Urinary bladder (tissue), 4 donors: ENCODE measurements at places on chromosomes 6 and 20. TPM values are rescaled to one million over a fixed set of nuclear protein-coding genes. Genes with fewer than 3 reads are reported as not detected.

- DNase-seq, result no peak
These were observed 494.6 kb downstream of the RFPL4B start for GRCh38 chr6:112841553-112842329.

DNA sequence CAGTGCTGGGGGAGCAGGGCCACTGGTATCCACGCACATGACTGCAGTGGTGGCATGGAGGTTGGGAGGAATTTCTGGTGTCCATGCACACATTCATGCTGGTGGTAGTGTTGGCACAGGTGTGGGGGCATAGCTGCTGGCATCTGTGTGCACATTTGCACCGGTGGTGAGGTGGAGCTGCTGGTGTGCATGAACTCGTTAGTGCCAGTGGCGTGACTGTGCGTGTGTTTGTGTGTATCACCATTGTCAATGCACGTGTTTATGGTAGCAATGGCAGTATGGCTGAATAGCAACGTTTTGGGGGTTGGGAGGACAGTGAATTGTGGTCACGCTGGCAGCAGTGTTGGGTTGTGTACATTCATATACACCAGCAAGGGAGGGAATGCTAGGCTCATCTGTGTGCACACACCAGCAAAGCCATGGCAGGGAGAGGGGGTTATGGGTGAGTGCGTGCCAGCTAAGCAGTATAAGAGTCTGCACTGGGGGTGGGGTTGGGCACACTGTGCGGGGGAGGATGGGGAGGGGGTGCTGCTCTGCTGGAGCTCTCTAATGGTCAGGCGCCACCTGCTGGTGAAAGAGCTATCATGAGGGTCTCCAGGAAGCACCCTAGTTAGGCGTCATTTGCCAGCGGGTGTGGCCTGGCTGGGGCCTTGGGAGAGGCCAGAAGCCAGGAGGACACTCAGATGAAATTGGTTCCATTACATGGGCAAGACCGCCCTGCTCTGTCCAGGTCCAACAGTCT, 626.1 kb upstream of the ID4 start:
- no peak for DNase-seq

DNA sequence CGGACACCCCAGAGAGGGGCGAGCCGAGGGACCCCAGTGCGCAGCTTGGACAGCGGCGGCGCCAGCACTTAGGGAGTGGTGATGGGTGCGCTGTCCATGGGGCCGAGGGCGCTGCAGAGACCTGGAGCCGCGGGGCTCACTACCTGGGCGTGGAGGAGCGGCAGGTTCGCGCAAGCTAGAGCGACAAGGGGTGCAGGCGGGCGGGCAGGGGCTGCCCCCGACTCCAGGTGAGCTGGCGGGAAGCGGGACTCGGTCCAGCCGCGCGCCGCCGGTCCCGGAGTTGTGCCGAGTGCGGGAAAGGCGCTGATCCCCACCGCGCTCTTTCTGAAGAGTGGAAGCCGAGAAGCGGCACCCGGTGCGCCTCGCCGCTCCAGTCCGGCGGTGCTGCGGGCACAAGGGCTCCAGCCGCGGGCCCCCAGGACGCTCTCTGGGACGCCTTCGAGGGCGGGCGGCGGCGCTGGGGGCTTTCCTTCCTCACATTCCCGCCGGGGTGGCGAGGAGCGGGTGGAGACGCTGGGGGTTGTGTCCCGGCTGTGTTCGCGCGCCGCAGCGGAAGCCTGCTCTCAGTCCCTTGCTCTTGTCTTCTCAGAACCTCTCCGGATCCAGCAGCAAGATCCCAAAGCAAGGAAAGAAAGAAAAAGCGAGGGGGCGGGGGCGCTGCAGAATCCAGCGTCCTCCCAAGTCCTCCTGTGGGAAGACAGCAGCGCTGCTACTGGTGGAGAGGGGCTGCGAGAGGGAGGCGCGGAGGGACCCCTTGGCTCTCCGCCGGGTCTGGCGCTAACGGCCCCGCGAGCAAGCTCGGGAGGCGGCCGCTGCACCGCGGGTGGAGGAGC, at the start of gene B3GAT2:
Gene B3GAT2, minus strand, starts transcription at position 610 of the 833 bp plus-strand sequence. CDS start 631 bp downstream, outside the sequence.
- DNase-seq, result peak; percentile 15

- DNase-seq, result no peak
These were observed 99.3 kb upstream of the ARMC2 start for GRCh38 chr6:108748959-108749358.

- no peak for DNase-seq
These were observed 5.7 kb downstream of the BCL2L1 start for GRCh38 chr20:31716818-31717477.

- DNase-seq, result peak; percentile 2
These were observed 8.4 kb downstream of the OR2H2 start for GRCh38 chr6:29593199-29593855.

GRCh38 chr6:165321555-165322145, 12.2 kb upstream of the C6orf118 start:
- DNase-seq, result no peak

DNA sequence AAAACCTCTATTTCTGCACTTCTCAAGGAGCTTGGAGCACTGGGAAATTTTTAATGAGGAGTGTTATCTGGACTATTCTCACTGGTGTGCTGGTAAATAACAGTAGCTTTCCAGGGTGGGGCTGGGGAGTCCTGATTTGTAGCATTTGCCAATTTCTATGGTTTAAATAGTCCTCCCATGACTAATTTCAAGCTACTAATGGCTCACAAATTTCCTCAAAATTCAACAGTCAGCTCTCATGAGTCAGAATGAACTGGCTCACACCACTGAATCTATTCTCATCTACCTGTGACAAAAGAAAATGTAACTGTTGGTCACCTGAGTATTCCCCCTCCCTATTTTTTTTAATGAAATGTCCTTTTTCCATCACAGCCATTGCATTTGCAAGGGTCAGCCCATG, 449.6 kb downstream of the KIF16B start:
- no peak for DNase-seq

DNA sequence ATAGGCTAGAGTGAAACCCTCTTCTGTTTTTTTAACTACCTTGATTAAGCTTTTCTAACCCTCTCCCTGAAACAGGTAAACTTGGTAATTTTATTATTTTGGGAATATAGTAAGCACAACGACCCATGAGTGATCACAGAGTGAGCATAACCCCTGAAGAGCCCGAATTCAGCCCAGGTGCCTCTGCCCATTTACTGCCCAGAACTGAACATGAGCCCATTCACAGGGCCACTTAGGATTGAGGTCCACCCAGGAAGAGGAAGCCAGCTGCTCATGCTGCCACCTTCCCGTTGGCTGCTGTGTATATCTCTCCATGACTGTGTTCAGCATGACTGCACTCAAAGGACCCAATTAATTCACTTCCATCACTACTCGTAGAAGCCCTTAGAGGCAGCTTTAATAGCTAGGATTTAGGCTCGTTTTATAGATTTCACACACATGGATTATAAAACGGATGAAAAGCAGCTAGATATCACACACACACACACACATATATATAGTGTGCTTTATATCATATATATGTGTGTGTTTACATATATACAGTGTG, 8.3 kb upstream of the PDE10A start:
- no peak for DNase-seq

GRCh38 chr6:64288351-64288750, 652.7 kb downstream of the PHF3 start:
- no peak for DNase-seq

COL12A1 gene
- 470 TPM for total RNA-seq

SLC26A8 gene
- total RNA-seq, result 0.11 TPM

DEFB116 gene
- not detected for total RNA-seq

OTOR gene
- total RNA-seq, result 0.16 TPM

ANKRD66 gene
- not detected for total RNA-seq

HLA-B gene
- total RNA-seq, result 234 TPM

ZNF76 gene
- total RNA-seq, result 14.5 TPM

GTSF1L gene
- total RNA-seq, result not detected

XRN2 gene
- 70.2 TPM for total RNA-seq

BPIFA1 gene
- not detected for total RNA-seq

TP53INP2 gene
- 5.8 TPM for total RNA-seq
